Left renal pelvis (tissue), 4 donors: ENCODE measurements at places on chromosomes 5 and 9. TPM values are rescaled to one million over a fixed set of nuclear protein-coding genes. Genes with fewer than 3 reads are reported as not detected.

GRCh38 chr5:140554454-140554853, 2.8 kb downstream of the SRA1 start:
- no peak for DNase-seq

- no peak for DNase-seq
Observed at GRCh38 chr5:181173420-181174342, 26.3 kb downstream of the OR2V2 start.

- DNase-seq = no peak
Observed at GRCh38 chr5:111820072-111820471, 63.1 kb upstream of the NREP start.

The ZCCHC9 gene
- polyA plus RNA-seq = 43.4 TPM

DNA sequence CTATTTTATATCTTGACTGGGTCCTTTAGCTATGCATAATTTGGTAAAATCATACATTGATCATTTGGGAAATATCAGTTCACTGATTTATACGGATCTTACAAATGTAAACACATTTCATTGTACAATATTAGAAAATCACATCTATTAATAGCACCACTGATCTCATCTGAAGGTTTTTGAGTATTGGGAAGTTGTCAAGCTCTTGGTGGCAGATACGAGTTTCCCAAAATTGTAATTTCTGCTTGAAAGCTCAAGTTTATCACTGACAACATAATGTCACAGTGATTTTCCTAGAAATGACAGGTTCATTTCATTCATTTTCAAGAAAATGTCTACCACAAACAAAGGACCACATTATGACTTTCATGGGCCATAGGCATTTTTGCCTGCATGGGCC, 3.0 kb upstream of the MACROH2A1 start:
- DNase-seq = no peak

DNA sequence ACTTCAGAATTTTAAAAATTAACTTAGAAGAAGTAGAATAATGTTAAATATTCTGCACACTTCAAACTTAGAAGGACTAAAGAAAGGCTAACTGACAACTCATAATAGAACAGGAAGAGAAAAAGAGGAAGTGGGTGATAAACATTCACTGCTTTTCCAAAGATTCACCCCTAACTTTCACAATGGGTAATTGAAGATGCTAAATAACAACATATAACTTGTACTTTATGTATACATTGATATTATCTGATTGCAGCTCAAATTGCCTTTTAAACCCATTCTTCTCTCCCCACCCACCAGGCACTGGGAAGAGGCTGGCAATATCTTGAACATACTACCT, 376.6 kb downstream of the EFNA5 start:
- DNase-seq = no peak

DNA sequence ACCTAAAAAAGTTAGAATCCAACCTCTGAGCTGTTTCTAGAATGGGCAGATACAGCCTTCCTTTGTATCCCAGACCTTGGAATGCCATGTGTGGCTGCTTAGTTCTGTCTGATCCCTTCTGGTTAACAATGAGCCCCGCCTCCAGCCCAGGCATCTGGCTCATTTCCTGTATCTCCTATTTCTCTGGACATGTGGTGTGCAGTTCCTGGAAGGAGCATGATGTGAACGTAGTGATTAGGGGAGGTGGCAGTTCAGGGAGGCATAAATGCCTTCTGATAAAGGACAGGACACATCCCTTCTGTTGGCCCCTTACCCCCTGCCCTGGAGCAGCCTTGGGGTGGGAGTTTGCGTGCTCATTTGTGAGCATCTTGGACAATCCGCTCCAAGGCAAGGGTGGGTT, 243.0 kb downstream of the ZSWIM6 start:
- DNase-seq = no peak

- DNase-seq = peak; percentile 7
Observed at GRCh38 chr5:34977934-34978613, 48.7 kb downstream of the DNAJC21 start.

- DNase-seq = no peak
Observed at GRCh38 chr5:5523066-5523505, 100.6 kb downstream of the ICE1 start.

The HMHB1 gene
- not detected for polyA plus RNA-seq

- DNase-seq = no peak
Observed at GRCh38 chr5:34692786-34693185, 36.7 kb downstream of the RAI14 start.

DNA sequence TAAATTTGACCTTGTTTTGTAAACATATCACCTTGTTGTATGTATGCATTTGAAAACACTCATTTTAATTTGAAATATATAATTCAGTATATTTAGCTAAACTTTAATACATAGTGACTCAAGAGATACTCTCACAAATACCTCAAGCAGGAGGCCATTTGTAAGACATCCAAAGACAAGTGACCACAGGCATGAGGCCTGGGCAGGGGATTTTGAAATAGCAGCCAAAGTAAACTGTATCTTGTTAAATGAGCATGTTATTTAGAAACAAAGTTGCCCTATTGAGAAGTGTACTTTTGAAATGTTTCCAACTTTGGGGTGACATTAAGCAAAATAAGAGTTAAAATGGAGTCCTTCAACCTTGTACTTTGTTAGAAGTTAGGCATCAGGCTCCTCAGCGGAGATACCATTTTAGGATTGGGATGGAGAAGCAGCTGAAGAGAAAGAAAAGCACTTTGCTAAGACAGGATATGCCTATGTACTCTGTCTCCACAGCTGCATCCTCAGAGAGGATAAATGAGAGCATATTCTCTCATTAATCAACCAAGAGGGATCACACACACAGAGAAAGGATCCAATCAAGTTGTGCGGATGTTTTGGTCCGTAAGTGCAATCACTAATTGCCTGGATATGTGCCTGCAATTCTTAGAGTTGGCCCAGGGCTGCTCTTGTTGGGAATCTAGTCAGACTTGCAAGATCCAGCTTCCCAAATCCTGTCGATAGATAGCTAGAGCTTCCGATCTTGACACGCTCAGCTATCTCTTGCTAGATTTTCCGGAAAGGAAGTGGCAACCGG, 157.5 kb upstream of the HAPLN1 start:
- no peak for DNase-seq

DNA sequence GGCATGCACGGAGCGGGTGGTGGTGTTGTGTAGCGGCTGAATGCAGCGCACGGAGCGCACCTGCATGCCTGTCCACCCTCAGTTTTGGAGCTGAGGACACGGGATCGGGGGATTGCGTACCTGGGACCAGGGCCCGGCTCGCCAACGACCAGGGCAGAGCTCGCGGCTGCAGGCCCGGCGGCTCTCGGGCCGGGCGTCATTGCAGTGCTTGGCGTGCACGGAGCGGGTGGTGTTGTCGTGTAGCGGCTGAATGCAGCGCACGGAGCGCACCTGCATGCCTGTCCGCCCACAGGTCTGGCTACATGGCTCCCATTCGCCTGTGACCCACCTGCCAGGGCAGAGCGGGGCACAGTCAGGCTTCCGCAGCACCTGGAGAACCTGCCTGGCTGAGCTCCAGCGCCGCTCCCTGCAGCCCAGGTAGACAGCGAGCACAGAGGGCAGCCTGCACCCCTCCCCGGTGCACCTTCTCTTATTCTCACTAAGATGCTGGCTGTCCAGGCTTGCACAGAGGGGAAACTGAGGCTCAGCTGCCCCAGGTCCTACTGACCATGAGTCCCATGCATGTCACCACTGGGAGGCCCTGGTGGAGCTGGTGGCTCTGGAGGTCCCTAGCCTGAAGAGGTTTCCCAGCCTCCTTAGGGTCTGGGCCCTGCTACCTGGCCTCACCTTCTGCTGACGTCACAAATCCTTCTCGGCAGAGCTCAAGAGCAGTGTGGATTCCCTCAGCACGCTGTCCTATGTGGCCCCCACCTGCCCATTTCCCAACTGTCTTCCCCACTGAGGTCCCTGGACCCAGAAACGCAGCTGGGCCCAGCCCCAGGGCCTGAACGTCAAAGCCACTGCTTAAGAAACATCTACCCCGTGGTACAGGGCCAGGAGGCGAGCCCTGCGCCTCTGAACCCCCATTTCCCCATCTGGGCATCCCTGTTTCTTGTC, 64.9 kb downstream of the ZNF354C start:
- DNase-seq = no peak

- no peak for DNase-seq
Observed at GRCh38 chr9:21479152-21479702, 2.9 kb downstream of the IFNE start.

- DNase-seq = no peak
Observed at GRCh38 chr9:6218099-6218502, 2.5 kb downstream of the IL33 start.
